Vagina (tissue), 2 donors: ENCODE measurements at places on chromosomes 3 and 15.

- peak; percentile 84 for DNase-seq
Observed at GRCh38 chr3:120488296-120488695, 37.5 kb upstream of the FSTL1 start.

DNA sequence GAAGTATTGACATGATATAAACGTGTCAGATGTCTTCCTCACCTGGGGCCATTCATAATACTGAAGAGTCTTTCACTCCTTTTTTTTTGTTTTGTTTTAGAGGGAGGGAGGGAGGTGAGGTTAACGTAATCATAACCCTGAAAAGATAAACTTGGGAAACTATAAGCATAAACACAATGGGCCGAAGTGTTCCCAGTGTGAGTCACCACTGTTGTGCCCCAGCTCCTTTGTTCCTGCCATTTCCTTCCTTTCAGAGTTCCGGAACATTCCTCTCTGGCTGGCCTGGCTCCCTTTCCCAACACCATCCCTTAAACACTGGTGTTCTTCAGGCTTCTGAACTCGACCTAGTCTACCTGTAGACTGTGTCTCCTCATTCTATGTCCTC is 18.6 kb downstream of the PLD1 start:
- no peak for DNase-seq

GRCh38 chr3:15795651-15796308 is 2.0 kb downstream of the ANKRD28 start:
- no peak for DNase-seq

- no peak for DNase-seq
Observed at GRCh38 chr3:21795152-21795837, 44.3 kb upstream of the ZNF385D start.

- no peak for DNase-seq
Observed at GRCh38 chr3:153866901-153867300, 254.3 kb upstream of the ARHGEF26 start.

DNA sequence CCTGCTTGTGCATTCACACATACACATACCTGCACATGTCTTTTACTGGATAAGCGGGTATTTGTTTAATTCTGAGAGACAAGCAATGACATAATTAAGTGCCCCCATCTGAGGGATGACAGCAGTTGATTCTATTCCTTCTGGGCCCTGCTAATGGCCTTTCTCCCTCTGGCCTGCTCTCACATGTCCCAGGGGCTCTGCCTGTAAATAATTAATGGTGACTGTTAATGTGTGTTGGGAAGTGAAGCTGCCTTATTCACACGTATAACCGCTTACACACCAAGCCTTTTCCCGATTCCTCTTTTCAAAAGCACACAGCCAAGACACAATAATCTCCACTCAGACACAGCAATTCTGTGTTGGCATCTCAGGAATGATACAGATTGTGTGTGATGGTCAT is 47.8 kb downstream of the LRRK1 start:
- no peak for DNase-seq

GRCh38 chr3:62375655-62376453 is 2.5 kb upstream of the FEZF2 start:
- DNase-seq, result no peak

DNA sequence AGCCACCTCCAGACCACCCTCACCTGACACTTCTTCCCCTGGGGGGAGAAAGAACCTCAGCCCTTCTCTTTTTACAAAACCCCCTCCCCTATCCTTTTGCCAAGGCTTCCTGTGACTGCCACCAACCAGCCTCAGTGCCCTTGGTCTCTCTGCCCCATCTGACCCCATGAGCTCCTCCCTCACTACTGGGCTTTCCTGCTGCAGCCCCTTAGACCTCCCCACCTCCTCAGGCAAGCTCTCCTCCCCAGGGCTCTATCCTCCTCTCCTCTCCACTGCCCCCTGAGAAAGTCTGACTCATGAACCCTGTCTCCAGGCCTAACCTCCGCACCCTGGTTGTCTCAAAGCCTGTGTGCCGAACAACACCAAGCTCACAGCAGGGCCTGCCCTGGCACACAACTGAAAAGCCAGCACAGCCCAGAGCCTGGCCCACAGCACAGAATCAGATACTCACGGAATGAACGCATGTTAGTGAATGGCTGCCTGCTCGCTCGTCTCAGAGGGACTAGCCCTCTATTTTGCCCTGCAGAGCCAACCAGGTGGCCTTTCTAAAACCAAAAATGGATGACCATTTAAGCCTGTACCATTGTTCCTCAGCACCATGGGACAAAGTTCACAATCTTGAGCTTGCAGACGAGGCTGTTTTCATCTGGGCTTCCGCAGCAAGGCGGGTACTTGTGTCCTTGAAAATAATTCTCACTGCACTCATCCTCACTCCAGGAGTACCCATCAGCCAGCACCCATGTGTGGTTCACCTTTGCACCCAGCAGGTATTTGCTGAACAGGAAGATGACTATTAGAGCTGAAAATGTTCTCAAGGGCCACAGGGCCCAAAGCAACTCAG is 1.7 kb downstream of the CHDH start:
- no peak for DNase-seq

GRCh38 chr15:87743562-87743961 is 513.0 kb downstream of the NTRK3 start:
- no peak for DNase-seq

DNA sequence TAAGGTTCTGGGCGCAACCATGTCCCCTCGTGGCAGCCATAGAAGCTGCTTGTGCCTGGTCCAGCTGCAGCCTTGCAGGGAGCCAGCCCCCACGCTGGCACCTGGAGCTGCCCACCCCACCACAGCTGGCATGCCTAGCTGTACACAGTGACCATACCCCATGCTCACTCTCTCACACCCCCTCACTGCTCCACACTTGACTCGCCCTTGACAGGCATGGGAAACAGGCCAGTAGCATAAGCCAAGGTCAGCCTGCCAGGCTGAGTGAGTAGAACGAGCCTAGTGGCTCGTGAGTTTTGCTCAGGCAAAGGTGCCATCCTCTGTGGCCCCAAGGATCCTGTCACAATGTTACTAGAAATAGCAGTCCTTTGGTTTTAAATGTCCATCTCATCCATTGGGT is 52.7 kb upstream of the CADM2 start:
- no peak for DNase-seq

GRCh38 chr3:31262201-31262600 is 270.5 kb upstream of the STT3B start:
- no peak for DNase-seq

GRCh38 chr3:32469151-32469874 is 33.3 kb downstream of the CMTM6 start:
- no peak for DNase-seq

DNA sequence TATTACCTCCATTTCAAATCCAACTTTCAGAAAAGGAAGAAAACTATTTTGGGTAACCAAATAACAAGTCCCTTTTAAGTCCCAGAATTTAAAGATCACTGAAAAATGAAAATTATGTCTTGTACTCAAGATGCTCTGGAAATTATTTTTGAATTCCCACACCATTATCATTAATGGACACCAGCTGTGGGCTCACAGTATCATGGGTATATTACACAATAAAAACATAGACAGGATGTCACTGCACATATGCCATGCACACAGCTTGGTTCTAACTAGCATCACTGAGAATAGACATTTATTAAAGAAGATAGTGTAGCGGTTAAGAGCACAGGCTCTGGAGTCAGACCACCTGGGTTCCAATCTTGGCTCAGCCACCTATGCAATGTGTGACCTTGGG is 130.4 kb downstream of the FRMD5 start:
- no peak for DNase-seq

GRCh38 chr3:156543043-156543555 is 11.8 kb downstream of the SSR3 start:
- no peak for DNase-seq

DNA sequence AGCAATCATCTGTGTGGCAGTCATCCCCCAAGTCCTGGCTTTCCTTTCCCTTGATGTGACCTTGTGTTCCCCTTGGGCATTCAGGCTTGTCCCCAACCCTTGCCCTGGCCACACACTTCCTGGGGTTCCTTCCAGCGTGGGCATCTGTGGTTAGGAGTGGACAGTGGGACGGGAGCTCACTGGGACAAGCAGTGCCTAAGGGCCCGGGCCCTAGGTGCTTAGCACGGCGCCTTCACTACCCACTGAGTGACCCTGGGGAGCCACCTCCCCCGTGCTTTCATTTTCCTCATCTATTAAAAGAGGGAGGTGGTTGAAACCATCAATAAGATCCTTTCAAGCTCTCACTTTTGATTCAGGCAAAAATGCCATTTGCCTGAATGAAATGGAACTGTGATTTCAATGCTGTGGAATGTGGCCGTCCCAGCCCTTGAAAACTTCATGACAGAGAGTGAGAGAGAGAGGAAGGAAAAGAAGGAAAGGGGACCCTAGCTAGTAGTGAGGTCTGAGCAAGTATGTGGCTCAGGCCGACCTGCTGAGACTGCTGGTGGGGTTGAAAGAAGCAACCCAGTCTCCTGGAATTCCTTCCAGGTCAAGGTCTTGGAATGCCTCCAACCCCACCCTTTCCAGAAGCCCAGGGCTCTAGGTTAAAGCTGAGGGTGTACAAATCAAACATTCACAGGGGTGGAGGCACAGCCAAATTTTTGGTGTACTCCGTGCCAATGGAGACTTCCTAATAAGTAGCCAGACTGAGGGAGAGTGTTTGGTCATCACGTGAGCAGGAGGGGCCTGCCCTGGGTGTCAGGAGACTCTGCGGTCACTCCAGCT is 302.9 kb downstream of the TLE3 start:
- peak; percentile 88 for DNase-seq

- DNase-seq, result no peak
Observed at GRCh38 chr3:51712511-51712931, 5.7 kb downstream of the GRM2 start.
